Hematopoietic multipotent progenitor cell treated with erythropoietin and hydrocortisone succinate and interleukin-3 and kit ligand, for 8 days (in vitro differentiated cells): ENCODE measurements at places on chromosomes 16 and 17.
A peak's percentile ranks its signal among the peaks of the same experiment; 100 is the strongest.

- DNase-seq = no peak
These were observed 159.6 kb downstream of the PRKCA start for GRCh38 chr17:66462010-66462409.

GRCh38 chr16:68367030-68367429 lies 56.2 kb downstream of the PRMT7 start:
- peak; percentile 42 for DNase-seq

DNA sequence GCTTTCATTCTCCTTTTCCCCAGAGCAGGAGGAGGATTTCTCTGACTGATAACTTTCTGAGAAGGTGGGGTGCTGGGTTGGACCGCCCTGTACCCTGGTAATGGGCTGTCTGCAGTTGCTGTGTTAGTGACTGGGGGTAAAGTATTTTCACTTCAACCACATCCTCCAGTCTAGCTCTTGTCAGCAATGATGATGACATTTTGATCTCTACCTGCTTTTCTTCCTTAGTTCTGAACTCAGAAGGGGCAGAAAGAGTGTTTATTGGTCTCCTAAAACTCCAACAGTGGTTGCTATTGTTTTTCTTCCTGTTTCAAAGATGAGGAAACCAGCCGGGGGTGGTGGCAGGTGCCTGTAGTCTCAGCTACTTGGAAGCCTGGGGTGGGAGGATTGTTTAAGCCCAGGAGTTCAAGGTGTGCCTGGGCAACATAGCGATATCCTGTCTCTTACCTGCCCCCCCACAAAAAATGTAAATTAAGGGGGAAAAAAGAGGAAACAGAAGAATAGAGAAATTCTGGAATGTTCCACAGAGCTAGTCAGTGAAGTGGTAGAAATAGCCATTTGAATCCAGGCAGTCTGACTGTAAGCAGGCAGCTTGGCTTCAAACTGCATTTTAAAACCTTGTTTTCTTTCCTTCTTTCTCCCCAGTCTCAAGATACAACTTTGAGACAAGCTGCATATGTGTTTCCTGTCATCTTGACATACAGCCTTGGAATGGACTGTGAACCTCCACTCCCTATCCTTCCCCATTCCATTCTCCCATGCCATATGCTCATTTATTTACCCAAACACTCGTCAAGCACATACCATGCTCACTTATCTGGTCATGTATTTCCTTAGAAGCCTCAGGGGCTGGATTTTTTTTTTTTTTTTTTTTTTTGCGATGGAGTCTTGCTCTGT lies 3.3 kb upstream of the N4BP1 start:
- no peak for DNase-seq

- DNase-seq = no peak
These were observed 23.5 kb downstream of the USP36 start for GRCh38 chr17:78817123-78817522.

- no peak for DNase-seq
These were observed 165.3 kb downstream of the STX8 start for GRCh38 chr17:9410301-9410700.

DNA sequence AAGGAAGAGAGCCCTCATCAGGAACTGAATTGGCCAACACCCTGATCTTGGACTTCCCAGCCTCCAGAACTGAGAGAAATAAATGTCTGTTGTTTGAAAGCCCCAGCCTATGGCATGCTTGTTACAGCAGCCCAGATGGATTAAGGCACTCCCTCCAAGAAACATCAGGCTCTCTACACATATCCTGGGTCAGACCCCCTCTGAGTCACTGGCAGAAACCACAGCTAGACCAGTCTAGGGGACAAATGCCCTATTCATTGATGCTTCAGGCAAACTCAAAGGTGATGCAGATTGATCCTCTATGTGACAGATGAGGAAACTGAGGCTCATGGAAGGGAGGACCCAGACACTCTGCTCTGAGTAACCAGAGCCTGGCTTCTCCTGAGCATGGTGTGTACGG lies 116.8 kb downstream of the WSCD1 start:
- no peak for DNase-seq

DNA sequence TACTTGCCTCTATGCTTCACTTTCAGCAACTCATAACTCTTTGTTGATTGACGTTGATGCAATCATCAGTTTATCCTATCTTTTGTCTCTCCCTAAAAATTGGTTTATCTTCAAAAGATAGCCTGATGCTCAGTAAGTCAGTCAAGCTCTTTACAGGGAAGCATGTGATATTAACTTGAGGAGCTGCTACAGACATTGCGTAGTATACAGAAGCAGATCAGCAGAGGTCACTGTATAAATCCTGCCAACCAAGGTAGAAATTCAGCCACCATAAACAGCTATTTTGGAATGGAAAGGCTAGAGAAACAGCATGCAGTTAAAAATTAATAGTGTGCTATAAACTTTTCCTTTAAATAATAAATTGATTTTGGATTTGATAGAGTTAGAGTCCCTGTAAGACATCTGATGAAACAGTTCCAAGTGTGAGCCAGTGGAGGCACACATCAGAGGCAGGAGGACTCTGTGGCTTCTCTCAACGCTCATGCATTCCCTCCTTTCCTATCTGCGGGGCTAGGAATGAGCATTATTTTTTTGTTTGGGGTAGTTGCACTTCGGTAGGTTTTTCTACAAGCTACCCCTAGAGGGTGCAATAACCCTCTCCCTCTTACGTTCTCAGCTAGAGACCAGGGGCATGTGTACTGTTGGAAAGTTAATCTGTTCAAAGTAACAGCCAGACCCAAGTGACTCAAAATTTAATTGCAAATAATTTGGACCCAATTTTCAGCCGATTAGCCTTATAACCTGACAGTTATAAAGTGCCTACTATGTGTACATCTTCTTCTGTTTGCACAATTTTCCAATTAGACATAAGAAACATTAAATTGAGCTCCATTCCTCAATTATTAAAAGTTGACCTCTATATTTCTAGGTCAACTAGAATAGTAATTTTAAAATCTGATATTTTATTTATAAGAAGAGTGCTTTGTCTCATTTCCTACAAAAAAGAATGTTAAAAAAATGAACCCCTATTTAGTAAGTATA lies 647.7 kb upstream of the SOX9 start:
- peak; percentile 28 for DNase-seq

- DNase-seq = no peak
These were observed 2.5 kb upstream of the MAP3K14 start for GRCh38 chr17:45319239-45319703.

DNA sequence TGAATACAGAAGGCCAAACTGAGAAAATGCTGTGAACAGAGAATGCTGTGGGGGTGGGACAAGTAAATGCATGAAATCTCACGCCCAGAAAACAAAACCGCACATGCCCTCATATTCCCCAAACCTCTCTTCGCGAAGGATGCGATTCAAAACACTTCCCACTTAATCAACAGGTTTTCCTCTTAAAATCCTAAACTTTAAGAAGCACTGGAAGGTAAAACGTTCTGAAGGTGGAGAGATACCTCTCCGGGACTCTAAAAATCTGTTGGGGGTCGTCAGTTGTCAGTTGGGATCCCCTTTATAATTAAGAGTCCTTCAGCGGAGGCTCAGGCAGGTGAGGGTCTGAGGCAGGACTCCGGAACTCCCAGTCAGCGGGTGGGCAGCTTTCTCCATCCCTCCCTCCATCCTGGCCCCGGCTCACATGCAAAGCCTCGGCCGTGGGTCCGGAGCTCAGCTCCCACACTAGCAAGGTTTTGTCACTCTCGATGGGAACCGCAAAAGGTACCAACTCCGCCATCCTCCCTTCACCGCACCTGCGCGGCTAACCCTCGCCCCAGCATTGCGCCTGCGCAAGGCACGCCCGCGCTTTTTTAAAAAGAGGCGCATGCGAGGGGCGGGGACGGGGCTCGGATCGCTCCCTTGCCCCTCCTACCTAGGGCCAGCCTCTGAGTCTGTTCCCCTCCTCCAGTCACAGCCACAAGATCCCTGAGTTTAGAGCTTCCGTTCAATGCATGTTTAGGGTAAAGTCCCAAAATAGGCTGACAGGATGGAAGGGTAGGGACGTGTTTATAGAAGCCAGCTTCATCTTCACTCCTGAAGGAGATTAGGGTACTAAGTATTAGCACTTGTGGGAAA lies at the start of gene RDM1:
Gene RDM1 (minus strand): TSS at position 563 of the 855 bp plus-strand sequence. CDS start 46 bp downstream, at position 517.
- DNase-seq = peak; percentile 89

- DNase-seq = no peak
These were observed 99.8 kb downstream of the PITPNC1 start for GRCh38 chr17:67476787-67477335.

- DNase-seq = no peak
These were observed 34.1 kb upstream of the ANKFN1 start for GRCh38 chr17:56119191-56119590.

DNA sequence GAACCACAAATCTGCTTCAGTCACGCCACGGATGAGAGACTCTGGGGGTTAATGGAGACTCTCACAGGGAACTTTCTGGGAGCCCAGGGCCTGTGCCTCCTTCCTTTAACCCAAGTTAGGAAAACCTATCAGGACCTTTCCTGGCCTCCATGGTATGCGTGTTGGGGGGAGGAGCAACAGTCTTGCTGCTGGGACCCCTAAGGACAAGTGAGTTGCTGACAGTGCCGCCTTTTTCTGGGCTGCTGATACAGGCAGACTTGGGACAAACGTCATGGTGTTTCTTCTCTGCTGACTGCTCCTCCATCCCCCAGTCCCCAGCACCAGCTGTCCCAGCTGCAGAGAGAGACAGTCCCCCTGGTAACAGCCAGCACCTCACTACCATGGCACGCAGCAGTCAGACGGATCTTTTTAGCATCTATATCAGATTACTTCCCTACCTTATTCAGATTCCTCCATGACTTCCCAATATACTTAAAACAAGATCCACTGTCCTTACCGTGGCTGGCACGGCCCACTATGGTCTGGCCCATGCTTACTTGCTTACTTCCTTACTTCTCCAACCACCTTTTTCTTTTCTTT lies 6.5 kb downstream of the DPEP2NB start:
- no peak for DNase-seq

GRCh38 chr17:1087381-1088241 lies 90.7 kb downstream of the TIMM22 start:
- no peak for DNase-seq

DNA sequence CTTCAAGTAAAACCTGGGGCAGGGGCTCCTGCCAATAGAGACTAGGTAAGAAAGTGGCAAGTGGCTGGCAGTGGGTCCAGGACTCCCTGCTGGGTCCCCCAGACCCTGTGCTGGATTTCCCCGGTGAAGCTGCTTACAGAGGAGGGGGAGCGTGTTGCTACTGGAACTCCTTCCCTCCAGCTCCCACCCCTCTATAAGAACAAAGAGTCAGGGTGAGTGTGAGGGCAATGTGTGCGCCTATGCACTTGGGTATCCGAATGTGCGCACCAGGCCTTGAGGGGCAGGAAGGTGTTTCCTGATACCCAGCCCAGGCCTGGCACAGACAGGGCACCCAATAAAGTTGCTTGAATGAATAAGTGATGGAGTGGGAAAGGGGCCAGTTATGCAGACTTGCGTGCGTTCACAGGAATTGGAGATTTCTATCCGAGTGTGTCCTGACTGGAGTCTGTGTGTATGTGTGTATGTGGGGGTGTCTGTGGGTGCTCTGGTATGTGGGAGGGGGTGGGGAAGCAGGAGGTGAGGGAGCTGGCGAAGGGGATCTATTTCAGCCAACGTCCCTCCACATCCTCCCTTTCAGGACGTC lies 11.7 kb downstream of the NEUROD2 start:
- no peak for DNase-seq

GRCh38 chr17:12320286-12320685 lies 299.6 kb downstream of the MAP2K4 start:
- no peak for DNase-seq

- DNase-seq = no peak
These were observed 139.0 kb downstream of the HS3ST3A1 start for GRCh38 chr17:13462673-13463124.

GRCh38 chr17:70314506-70314905 lies 145.2 kb downstream of the KCNJ2 start:
- no peak for DNase-seq

DNA sequence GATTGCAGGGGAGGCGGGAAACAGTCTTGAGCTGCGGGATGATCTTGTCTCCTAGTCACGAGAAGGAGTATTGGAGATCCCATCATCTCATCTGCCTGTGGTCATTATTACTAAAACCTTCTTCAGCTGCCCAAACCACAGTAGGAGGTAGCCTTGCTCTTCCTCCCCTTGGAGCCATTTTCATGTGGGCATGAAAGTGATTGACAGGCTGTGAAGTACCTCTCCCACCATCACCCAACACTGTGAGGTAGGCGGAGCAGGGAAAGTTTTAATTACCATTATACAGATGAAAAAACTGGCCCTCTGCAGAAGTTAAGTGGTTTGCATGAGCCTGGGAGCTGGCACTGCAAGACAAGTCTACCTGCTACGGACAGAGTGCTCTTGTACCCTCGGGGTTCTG lies 237.3 kb downstream of the MSI2 start:
- no peak for DNase-seq

- no peak for DNase-seq
These were observed 621.2 kb upstream of the CDH5 start for GRCh38 chr16:65745201-65745708.

GRCh38 chr17:58504826-58505351 lies 9.5 kb downstream of the MTMR4 start:
- DNase-seq = no peak

- DNase-seq = no peak
These were observed 26.8 kb upstream of the GOSR1 start for GRCh38 chr17:30450125-30451027.

DNA sequence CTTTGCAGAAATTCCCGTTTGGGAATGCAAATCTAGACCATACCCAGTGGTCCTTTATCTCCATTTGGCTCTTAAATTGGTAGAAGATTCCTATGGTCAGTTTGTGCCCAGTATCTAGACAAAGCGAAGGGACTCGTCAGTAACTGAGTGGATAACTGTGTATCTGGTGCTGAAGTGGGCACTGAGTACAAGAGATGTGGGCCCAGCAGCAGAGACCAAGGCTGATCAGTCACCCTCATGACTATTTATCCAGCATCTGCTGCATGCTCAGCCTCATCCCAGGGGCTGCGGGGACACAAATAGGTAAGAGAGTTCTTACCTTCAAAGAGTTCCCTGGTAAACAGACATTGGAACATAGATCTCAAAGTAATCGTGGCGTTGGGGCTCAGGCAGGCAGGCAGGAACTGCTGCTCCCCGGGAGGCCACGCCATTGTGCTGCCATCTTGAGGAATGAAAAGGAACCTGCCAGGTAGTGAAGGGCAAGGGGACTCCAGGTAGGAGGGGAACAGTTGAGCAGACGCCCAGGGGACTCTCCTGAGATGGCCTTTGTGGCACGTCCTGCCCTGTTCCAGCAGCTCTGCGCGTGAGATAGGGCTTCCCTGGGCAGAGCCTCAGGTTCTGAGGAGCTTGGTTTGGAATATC lies 10.3 kb downstream of the NT5M start:
- peak; percentile 68 for DNase-seq

GRCh38 chr16:88432753-88433152 lies 20.3 kb upstream of the ZFPM1 start:
- no peak for DNase-seq

- no peak for DNase-seq
These were observed 267.9 kb downstream of the CPPED1 start for GRCh38 chr16:12535535-12536411.

- DNase-seq = no peak
These were observed 28.4 kb downstream of the LDHD start for GRCh38 chr16:75088216-75088615.
